ENCODE measurements at places on chromosomes 16 and 17.
A peak's percentile ranks its signal among the peaks of the same experiment; 100 is the strongest.

GRCh38 chr17:45195424-45195823 is 26.3 kb upstream of the FMNL1 start:
- DNase-seq = no peak

DNA sequence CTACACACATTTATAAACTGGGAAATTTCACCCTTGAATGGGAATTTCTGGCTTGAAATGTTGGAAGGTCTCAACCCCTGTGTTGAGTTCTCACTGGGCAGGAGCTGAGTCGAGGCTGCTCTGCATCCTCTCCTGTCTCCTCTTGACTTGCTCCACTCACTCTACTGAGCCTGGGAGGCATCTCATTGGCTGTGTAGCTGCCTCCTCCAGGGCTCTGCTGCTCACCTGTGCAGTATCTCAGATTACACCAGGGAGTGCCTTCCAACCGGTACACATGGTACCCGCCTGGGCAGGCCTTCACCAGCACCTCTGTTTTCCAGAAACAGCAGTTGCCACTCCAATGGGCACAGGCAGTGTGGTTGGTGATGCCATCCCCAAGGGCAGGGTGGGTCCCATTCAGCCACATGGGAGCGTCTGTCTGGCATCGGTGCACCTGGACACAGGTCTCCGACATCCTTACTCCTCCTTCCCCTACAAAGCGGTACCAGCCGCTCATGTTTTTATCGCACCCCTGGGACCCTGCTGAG is 3.7 kb downstream of the GP2 start:
- no peak for DNase-seq

- DNase-seq = no peak
Measured at GRCh38 chr17:5478992-5479391, 7.0 kb downstream of the DERL2 start.

GRCh38 chr17:74796866-74797265 is 20.7 kb upstream of the NAT9 start:
- DNase-seq = no peak

GRCh38 chr16:26334218-26335111 is 642.7 kb downstream of the HS3ST4 start:
- DNase-seq = peak; percentile 88

DNA sequence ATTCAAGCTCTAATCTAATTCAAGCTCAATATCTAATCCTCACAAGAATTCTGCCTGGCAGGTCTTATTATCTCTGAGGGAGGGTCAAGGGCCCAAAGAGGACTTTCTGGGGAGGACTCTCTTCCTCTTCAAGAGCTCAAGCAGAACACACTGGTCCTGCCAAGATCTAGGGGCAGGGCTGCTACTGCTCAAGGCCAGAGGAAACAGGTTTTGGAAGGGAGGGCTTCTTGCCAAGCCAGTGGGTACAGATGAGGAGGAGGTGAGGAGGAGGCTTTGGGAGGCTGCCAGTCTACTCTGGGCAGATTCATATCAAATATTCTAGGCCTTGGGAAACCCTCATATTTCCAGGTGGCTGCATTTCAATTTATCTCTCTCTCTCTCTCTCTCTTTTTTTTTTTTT is 51.8 kb upstream of the IL34 start:
- DNase-seq = no peak

- DNase-seq = no peak
Measured at GRCh38 chr16:12907670-12908233, 6.4 kb downstream of the SHISA9 start.

DNA sequence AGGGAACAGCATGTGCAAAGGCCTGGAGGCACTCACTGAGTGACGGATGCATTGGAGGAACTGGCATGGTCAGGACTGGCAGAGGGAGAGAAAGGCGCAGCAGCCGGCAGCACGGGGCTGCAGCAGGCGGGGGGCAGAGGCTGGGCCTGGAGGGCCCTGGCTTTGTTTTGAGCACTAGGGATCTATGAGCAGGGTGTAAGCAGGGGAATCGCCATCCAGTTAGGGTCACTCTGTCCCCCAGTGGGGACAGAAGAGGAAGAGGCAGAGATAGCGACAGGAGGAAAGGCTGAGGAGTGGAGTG is 14.2 kb downstream of the HSD11B2 start:
- DNase-seq = no peak

DNA sequence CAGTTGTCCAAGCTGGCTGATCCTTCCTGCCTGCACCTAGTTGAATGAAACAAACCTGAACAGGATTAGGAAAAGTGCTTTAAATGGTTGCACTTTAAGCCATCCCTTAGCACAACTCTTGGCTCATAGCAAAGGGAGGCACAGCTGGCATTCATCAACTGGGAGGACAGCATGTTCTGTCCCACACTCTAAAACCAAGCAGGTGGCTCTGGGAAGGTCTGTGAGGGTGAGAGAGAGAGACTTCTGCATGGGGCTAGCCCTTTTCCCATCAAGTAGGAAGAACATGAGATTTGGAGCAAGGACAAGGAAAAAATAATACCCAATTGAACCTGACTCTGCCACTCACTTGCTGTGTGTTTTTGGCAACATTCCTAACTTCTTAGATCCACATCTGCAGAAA is 140.9 kb upstream of the CCL2 start:
- no peak for DNase-seq

GRCh38 chr17:6938637-6939036 is 57.2 kb upstream of the ALOX12 start:
- DNase-seq = no peak

DNA sequence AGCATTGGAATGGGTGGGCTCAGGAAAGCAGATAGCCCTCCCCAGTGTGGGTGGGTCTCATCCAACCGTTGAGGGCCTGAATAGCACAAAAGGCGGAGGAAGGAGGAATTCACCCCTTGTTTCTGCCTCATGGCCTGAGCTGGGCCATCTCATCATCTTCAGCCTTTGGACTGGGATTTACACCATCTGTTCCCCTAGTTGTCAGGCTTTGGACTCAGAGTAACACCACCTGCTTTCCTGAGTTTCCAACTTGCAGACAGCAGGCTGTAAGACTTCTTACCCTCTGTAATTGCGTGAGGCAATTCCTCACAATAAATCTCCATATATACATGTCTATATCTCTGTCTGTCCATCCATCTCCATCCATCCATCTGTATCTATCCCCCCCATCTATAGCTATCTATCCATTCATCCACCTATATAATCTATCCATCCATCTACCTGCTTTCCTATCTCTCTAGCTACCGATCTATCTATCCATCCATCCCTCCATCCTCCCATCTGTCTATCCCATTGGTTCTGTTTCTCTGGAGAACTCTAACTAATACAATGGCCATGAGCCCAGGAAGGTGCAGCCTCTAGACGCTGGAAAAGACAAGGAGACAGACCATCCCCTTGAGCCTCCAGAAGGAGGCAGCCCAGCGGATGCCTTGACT is 21.3 kb downstream of the DNAH17 start:
- no peak for DNase-seq

DNA sequence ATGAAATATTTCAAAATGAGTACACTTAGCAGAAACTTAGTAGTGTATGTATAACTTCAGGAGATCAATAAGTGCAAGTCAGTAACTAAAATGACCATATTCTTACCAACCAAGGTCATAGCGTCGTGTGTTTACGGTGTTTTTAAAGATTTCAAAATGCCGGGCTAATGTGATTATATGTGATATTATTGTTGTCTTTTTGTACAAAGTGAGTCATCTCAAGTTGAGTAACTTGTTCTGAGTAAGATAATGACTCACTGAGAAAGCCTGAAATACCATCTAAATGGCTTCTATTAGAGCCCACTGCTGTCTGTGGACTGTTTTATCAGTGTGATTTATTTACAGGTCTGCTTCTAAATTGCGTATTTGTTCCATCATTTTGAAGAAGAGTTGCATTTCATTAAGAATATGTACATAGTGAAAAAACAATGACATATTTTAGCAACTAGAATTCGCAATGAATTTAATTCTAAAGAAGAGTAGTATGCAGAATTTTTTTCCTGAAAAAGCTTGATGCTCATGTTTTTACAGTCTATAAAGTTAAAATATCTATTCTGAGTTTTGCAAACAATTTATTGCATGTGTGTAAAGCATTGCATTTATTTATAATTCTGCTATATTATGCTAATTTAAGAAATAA is 12.7 kb downstream of the KRT12 start:
- no peak for DNase-seq

DNA sequence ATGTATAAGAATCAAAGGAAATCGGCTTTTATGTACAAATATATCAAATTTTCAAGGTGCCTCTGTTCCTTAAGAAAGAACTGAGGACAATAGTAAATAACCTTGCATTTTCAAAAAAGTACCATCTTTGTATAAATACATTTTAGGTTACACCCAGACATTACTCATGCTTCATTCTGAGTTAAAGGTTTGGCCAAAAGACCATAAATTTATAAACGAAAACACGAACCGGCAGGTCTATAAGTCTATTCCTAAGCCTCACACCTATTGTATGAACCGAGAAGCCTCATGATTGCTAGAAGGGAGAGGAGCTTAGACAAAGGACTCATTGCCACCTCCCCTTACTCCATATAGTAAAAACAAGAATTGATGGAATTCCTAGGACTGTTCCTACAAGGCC is 94.6 kb upstream of the PSMD7 start:
- DNase-seq = no peak

- DNase-seq = no peak
Measured at GRCh38 chr17:68624381-68624780, 23.2 kb upstream of the FAM20A start.

DNA sequence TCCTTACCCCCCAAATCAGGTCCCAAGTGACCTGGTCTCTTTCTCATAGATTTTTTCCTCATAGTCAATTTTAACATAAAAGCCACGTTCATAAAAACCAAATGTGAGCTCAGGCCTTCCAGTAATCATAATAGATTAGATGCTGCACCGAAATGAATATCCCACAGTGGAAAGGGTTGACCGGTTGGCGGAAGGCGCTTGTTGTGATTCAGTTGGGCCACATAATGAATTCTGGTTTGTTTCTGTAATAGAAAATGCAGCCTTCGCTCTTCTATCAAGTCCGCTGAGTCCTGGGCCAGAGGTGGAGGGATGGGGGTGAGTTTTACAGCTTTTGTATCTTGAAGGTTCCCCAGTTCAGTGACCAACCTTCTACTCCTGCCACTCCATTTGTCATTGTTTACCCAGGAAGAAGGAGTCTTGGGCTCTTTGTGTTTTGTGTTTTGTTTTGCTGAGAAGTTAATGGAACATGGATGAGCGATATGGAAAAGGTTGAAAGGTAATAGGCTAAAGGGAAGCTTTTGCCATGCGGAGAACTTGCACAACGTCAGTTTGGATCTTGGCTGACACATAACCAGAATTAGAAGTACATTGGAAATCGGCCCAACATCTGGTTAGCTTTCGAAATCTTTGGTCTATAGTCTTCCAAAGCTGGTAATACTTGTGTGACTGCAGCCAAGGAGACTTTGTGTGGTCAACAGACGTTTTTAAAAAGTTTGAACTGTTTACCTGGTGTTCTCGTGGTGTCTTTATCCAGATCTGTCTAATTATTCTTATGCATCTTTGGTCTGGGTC is 89.5 kb downstream of the CLEC16A start:
- no peak for DNase-seq

DNA sequence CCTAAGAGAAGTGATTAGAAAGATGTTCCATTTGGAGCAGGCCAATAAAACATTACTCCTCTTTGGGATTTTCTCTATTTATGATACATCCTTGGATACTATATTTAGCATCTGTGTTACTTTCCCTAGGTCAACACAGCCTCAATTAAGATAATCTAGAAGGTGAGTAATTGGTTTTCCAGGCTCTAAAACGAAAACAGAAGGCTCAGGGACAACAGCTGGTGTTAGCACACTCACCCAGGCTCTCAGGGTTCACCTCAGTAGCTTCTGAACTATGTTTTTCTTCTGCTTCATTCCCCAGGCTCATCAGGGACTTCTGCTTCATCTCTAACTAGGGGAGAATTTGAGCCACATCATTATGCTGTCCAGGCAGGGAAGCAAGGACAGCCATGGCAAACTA is 76.6 kb downstream of the ZZEF1 start:
- DNase-seq = no peak

GRCh38 chr17:31695456-31696090 is 163.5 kb downstream of the COPRS start:
- DNase-seq = no peak

- no peak for DNase-seq
Measured at GRCh38 chr17:6374761-6375312, 60.1 kb downstream of the AIPL1 start.

DNA sequence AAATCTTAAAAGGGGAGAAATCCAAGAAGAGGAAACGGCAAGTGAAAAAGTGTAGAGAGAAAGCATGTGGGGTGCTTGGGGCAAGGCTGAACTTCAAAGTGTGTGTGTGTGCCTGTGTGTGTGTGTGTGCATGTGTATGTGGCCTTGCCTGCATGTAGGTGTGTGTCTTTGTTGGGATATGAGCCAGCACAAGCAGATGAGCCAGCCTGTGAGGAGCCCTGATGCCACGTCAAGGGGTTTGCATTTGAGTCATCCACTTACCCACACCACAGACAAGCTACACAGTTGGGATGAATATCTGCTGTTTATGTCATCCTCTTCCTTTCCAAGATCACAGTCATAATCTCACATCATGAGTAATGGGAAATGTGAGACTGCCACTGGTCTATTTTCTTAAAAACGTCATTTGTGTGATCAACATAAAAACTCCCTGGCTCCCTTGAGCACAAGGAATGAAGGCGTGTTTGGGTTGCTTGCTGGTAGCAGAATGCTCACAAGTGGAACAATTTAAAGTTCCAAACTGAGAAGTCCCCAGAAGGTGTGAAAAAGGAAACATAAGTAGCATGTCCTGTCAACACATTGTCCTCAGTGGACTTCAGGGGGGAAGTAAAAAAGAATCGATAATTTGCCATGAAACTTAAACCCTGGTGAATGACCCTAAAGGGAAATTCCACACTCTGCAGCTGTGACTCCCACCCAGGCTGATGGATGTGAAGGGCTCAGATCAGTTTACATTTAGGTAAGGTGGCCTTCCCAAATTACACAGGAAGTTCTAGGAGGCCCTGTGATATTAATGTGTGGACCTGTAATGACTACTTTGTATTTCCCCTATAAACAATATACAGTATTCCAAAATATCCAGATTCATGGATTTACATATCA is 14.7 kb downstream of the KCTD19 start:
- no peak for DNase-seq

- peak; percentile 82 for DNase-seq
Measured at GRCh38 chr16:48432136-48432535, 46.9 kb upstream of the SIAH1 start.

- DNase-seq = peak; percentile 68
Measured at GRCh38 chr17:68011199-68011665, 15.0 kb upstream of the C17orf58 start.

- no peak for DNase-seq
Measured at GRCh38 chr16:76490036-76490639, 212.9 kb downstream of the CNTNAP4 start.

DNA sequence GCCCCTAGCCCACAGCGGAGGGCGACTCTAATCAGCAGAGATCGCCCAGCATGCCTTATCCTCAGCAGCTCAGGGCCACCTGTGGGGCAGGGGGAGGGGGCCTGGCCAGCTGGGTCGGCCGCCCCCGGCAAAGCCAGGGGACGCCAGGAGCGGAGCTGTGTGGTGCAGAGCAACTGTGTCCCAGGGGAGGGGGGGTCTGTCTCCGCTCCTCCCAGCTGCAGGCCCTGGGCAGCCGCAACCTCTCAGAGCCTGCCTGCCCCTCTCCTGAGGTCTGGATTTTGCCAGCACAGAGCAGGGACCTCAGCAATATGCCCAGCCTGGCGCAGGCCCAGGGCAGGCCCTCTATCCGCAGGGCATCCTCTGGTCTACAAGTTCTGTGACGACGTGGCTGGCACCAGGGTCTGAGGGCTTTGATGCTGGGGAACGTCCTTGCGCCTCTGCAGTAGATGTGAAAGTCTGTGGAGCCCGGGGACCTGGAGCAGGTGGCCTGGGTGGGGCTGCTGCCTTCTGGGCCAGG is 36.5 kb upstream of the SLC38A10 start:
- no peak for DNase-seq
